ENCODE measurements at places on chromosomes 1 and 21.
A peak's percentile ranks its signal among the peaks of the same experiment; 100 is the strongest.

DNA sequence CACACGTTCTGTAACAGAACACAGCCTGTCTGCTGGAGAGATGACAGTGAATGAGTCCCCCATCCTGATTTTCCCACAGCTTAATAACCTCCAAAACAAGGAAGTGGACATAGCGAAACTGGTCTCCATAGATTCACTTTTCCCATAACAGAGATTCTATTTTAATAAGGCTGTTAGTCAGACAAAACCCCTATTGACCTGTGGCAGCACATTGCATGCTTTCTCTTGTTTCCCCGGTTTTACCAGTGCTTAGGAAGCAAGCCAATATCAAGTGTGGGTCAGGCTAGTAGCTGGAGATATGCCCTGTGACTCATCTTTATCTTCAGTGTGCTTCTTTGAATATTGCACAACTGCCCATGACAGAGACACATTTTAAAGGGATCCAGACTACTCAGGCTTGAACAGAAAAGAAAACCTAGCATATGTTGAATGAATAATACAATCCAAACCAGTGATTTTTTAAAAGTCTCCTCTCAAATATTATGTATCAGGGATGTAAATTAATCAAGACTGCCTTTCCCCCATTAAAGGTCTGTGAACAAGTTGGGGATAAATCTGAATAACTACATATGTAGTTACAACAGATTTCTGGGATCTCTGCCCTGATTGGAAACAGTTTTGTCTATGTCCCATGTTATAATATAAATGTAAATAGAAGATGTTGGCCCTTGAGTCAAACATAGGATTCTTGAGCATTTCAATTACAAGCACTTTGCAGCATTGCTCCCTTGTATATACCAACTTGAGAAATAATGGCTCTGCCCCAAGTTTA, 11.9 kb upstream of the CLDN8 start:
- no peak for DNase-seq

- DNase-seq = no peak
These were observed 16.0 kb downstream of the SPATA21 start for GRCh38 chr1:16421201-16421600.

GRCh38 chr21:35511696-35512162, 462.6 kb upstream of the RUNX1 start:
- DNase-seq = no peak

DNA sequence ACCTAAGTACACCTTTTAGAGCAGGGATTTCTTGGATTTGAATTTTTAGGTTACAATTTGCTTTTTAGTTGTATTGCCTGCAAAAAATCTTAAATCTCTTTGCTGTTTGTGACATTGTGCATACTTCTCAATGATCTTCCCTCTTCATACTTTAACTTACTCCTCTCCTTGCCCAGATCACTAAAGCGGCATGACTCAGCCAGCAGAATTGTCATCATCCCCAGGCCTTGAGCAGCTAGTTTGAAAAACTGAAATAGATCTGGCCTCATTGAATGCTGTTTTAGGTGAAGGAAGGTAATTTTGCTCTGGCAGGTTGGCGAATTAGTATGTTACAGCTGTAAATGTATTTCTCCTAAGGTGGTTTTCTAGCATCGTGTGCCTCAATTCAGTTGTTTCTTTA, 145.9 kb downstream of the RYR2 start:
- DNase-seq = no peak

DNA sequence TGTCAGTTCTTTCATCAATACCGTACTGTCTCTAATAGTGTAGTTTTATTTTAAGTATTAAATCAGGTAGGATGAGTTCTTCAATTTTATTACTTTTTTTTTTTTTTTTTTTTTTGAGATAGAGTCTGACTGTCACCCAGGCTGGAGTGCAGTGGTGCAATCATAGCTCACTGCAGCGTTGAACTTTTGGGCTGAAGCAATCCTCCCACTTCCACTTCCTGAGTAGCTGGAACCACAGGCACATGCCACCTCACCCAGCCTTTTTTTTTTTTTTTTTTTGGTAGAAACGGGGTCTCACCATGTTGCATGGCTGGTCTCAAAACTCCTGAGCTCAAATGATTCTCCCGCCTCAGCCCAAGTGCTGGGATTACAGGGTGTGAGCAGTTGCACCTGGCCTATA, 44.3 kb downstream of the INAVA start:
- DNase-seq = no peak

GRCh38 chr1:6614019-6614928, 743 bp downstream of the PHF13 start:
- no peak for DNase-seq

DNA sequence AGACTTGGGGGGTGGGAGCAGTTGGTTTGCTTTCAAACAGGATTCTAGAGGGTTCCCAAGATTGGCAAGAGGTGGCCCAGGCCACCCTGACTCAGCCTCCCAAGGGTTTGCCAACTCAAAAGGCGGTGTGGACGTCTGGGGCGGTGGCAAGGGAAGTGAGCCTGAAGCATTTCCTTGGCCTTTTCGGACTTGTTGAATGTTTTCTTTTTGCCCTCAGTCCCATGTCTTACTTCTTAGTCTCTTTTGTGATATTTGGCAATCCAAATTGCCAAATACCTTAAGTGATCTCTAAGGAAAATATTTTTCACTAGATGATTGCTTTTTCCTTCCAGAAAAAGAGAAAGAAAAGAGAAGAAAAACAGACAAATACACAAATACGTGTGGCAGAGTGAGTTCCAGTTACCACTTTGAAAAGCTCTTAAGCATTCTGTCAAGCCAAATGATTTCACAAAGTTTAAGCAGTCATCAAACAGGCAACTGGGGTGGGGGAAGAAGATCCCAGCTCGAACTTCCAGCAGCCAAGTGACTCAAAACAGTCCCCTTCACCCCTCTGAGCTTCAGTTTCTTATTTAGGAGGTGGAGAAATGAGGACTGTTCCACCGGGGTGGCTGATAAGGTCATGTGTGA, 374.6 kb upstream of the USP24 start:
- no peak for DNase-seq

- no peak for DNase-seq
These were observed 17.8 kb upstream of the PPP2R5A start for GRCh38 chr1:212267460-212267859.

GRCh38 chr1:110106013-110106941, 6.0 kb upstream of the UBL4B start:
- DNase-seq = peak; percentile 50

DNA sequence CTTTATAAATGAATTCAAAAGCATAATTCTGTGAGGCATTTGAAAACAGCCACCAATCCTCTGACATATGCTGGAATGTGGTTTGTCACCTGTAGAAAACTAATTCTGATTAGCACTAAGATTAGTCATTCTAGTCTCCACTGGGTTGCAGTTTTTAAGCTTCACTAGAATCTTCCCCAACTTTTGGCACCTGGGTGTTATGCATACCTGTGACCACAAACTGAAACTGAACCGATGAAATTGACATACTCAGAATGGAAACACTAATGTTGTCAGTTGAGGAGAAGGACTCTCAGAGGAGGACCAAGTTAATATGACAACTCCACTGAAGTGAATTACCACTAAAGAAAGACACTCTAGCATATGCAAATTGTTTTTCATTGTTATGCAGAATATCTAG, 285.8 kb upstream of the NEGR1 start:
- DNase-seq = no peak

DNA sequence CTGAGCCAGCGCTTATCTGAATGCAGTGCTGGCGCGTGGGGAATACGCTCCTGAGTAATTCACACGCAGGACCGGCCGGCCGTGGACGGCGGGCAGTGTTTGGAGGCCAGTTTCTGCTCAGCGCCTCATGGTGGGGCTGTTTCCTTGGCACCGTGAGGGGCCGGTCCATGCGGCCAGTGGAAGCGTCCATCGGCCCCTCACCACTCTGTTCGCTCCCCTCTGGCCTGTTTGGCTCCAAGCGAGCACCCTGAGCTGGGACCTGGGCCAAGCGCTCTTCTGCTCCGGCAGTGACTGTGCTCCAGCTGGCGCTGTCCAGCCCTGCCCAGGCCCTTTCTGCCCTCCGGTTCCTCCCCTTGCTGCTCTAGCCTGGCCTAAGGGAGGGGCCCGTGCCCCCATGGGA, 16.3 kb upstream of the PLCH2 start:
- DNase-seq = no peak
